DMS153 (cell line): ENCODE measurements at places on chromosomes 4 and X.

- no peak for DNase-seq
Measured at GRCh38 chr4:168741281-168742173, 244.7 kb downstream of the PALLD start.

- no peak for DNase-seq
Measured at GRCh38 chr4:56372774-56373173, 14.5 kb downstream of the AASDH start.

GRCh38 chr4:56817840-56818491 lies 3.5 kb downstream of the SPINK2 start:
- DNase-seq: no peak

DNA sequence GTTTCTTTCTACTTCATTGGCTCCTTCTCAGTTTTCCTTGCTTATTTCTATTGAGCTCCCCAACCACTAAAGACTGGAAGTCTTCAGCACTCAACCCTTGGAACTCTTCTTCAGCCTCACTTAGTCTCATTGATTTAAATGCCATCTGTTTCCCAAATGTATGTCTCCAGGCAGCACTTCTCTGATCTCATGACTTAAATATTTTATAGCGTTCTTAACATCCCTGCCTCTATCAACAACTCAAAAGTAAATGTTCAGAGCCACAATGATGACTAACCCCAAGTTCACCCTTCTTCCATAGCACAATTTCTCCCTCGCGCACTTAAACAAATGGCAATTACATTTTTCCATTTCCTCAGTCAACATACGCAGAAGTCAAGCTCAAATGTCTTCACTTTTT lies 1393.3 kb downstream of the ARAP2 start:
- no peak for DNase-seq
